Activated CD4-positive, alpha-beta T cell treated with anti-CD3 and anti-CD28 coated beads, Interleukin-2, amount 10 ng/mL, durations not matched to agents 7 days and 5 days (primary cell): ENCODE measurements at places on chromosomes 2 and 18. TPM values are rescaled to one million over a fixed set of nuclear protein-coding genes. Genes with fewer than 3 reads are reported as not detected.

- peaks cover 3% of the 10 kb centered on the region for H3K27me3 ChIP-seq
- DNase-seq = no peak
- H3K4me3 ChIP-seq = no peak overlapping the region
- H3K36me3 ChIP-seq = no peaks in the 10 kb centered on the region
- peaks cover 3% of the 10 kb centered on the region for H3K4me1 ChIP-seq
Measured at GRCh38 chr2:35989503-35989902, 366.1 kb upstream of the CRIM1 start.

DNA sequence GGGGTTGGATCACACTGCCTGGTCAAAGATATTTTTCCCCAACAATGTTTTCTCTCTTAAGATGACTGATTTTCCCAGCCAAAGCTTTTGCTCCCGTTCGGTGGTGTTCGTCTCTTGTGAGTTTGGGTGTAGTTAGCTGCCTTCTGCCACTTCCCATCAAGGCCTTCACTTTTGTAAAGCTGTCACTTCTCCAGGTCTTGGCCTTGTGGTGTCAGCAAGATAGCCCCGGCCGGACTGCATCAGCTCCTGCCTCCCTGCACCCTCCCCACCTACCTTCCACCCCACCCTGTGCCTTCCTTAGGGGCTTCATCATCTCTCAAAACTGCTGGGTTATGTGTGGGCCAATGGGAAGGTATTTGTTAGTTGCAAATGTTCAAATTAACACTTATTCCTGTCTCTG lies 228.9 kb downstream of the BCL11A start:
- no peaks in the 10 kb centered on the region for H3K4me1 ChIP-seq
- no peak for DNase-seq
- H3K27ac ChIP-seq = no peak overlapping the region
- H3K27me3 ChIP-seq = peaks cover 3% of the 10 kb centered on the region

GRCh38 chr2:8409461-8410260 lies 272.2 kb upstream of the ID2 start:
- DNase-seq = no peak
- H3K27me3 ChIP-seq = no peaks in the 10 kb centered on the region
- peaks cover 18% of the 10 kb centered on the region for H3K4me1 ChIP-seq
- H3K4me3 ChIP-seq = no peak overlapping the region
- no peak overlapping the region for H3K27ac ChIP-seq

GRCh38 chr2:234939996-234940395 lies 11.8 kb upstream of the SH3BP4 start:
- no peak for DNase-seq
- H3K27me3 ChIP-seq = peaks cover 27% of the 10 kb centered on the region
- no peak overlapping the region for H3K27ac ChIP-seq
- H3K4me1 ChIP-seq = no peaks in the 10 kb centered on the region
- H3K4me3 ChIP-seq = no peak overlapping the region

RUFY4 gene
- 2.7 TPM for total RNA-seq

EPB41L5 gene
- 3.4 TPM for total RNA-seq

LRP1B gene
- not detected for total RNA-seq
